Colonic mucosa (tissue), 4 donors: ENCODE measurements at places on chromosomes 2 and 18. TPM values are rescaled to one million over a fixed set of nuclear protein-coding genes. Genes with fewer than 3 reads are reported as not detected.

Gene STARD6
- total RNA-seq: not detected

Gene IL36A
- not detected for total RNA-seq

Gene EMILIN1
- total RNA-seq: 43.0 TPM

Gene RPE
- 71.6 TPM for total RNA-seq

Gene ZBTB7C
- total RNA-seq: 25.1 TPM

Gene SGPP2
- 54.0 TPM for total RNA-seq

Gene SPEG
- total RNA-seq: 6.2 TPM

Gene C2orf66
- total RNA-seq: not detected

Gene CCDC141
- 0.42 TPM for total RNA-seq

Gene OXER1
- 1.3 TPM for total RNA-seq

Gene FER1L5
- total RNA-seq: not detected

Gene ITPRIPL1
- 0.80 TPM for total RNA-seq

Gene SLC23A3
- total RNA-seq: 4.7 TPM

Gene LRRTM1
- total RNA-seq: 0.66 TPM

Gene CPO
- not detected for total RNA-seq

Gene CDH19
- total RNA-seq: 0.67 TPM

Gene DGUOK
- total RNA-seq: 56.3 TPM

Gene ST8SIA5
- 0.32 TPM for total RNA-seq

Gene BCL2
- 13.9 TPM for total RNA-seq

Gene RAD51AP2
- total RNA-seq: 0.11 TPM
